Panc1 (cell line): ENCODE measurements at places on chromosomes 2 and 18. TPM values are rescaled to one million over a fixed set of nuclear protein-coding genes. Genes with fewer than 3 reads are reported as not detected.

GALR1 gene
- total RNA-seq, result not detected

GPR35 gene
- total RNA-seq, result 1.3 TPM

ARHGAP15 gene
- 0.41 TPM for total RNA-seq

DNA sequence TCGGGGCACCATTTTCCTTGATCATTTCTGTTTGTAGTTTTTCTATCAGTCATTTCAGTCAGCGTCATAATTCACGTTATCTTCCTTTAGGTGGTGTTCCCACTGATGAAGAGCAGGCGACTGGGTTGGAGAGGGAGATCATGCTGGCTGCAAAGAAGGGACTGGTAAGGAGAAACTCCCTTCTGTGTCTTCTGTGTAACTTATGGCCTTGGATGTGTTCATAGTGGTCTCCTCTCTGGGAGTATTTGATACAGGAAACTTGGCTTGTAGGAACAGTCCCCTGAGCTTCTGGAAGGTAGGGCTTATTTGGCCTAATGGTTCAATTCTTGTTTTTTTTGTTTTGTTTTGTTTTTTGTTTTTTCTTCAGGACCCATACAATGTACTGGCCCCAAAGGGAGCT lies 1.1 kb downstream of the COX5B start:
- DNase-seq, result no peak

MALL gene
- 159 TPM for total RNA-seq

- no peak for DNase-seq
Observed at GRCh38 chr2:50955081-50955480, 76.9 kb downstream of the NRXN1 start.

ABCG8 gene
- total RNA-seq, result 0.03 TPM

KCNS3 gene
- 1.7 TPM for total RNA-seq

ALPP gene
- 7.3 TPM for total RNA-seq

DNA sequence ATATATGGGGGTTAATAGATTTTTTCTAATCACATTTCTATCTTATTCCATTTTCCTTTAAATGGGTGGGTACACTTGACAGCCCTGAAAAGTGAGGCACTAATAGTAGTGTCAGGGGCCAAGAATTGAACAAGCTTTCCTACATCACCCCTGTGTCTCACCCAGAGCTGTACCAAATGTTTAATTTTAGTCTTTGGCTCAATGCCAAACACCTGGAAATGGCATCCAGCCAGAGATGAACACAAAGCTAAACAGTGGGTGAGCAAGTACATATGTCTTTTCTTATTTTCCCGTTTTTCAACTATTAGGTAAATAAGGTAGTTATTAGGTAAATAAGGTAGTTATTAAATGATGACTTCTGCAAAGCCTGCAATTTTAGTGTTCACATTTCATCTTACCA lies 276.3 kb upstream of the ERBB4 start:
- DNase-seq, result no peak

FRZB gene
- 0.08 TPM for total RNA-seq

KIF1A gene
- total RNA-seq, result 132 TPM

DNA sequence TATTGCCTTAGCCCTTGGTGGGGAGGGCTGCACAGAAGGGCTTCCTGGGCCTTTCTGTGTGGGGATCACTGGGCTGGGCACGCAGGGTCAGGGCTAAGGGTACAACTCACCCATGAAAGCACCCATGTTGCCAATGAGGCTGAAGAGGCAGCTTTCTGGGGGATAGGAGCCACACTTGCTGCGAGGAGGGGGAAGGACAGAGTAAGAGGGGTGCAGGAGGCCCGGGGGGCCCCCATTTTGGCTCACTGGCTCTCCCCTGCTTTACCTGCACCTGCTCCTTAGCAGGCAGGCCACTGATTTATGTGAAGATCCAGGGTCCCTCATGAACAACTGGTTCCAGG lies 2.3 kb downstream of the TMEM150A start:
- no peak for DNase-seq

GRCh38 chr2:159792599-159792998 lies 5.4 kb downstream of the CD302 start:
- no peak for DNase-seq

DNA sequence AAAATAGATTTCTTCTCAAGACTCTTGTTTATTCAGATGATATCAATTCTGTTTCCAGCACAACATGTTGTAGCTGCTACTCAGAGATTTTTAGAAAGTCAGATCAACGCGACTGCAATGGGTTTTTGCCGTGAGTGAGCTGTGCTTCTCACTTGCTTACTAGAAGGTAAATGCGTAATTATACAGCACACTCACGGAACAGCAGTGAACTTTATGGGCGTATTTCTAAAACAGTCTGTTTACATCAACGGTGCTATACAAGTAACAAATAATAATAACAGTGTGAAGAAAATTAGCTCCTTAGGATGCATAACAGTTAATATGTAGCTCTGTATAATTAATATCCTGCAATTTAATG lies 533.6 kb downstream of the RNF144A start:
- no peak for DNase-seq

KCNIP3 gene
- 17.5 TPM for total RNA-seq

KLHL30 gene
- total RNA-seq, result 0.26 TPM

DNA sequence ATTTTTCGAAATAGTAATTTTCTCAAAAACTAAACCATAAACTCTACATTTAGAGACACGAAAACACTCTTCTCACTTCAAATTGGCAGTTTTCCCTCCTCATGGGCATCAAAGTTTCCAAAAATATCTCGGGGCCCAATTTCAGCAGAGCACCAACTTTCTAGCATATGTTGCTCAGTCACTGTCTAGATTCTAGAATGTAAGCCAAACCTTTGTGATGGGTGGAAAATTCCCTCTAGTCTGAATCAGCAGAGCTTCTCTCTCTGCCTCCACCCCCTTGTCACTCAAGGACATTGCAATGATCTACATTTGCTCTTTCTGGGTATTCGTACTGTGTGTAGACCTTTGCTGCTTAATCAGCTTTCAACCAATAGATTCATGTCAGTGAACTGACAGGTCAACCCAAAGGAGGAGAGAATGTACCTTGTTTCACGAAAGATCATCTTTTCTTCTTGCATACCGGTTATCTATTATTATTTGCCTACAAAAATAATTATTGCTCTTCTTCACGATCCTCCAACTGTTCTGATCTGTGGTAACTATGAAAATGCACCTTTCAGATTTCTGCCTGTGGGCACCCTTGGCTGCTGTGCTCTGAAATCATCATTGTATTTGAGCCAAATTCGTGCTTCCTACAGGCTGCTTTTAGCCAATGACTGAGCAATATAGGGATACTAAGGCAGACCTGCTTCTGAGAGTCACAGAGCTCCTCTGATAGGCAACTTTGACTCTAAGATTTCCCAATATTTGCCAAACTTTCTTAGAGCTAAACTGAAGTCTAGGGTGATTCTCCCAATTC lies 38.7 kb upstream of the GLS start:
- no peak for DNase-seq

- DNase-seq, result no peak
Observed at GRCh38 chr2:208999911-209000310, 423.9 kb upstream of the MAP2 start.

PROKR1 gene
- not detected for total RNA-seq

DNA sequence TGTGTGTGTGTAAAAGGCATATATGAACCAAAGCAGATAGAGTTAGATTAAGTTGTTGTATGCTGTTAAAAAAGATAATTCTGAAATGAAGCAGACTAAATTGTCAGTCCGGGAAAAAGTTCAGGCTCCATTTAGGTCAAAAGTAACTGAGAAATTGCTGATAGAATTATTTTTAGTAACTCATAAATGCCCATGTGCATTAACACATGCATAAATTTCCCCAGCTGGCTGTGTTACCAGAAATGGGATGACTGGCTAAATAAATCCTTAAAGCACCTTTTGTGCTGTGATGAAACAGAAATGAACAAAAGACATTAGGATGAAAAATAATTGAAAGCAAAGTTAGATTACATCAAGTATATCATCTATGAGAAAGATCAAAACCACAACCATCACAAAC lies 111.3 kb downstream of the NYAP2 start:
- DNase-seq, result no peak

DNA sequence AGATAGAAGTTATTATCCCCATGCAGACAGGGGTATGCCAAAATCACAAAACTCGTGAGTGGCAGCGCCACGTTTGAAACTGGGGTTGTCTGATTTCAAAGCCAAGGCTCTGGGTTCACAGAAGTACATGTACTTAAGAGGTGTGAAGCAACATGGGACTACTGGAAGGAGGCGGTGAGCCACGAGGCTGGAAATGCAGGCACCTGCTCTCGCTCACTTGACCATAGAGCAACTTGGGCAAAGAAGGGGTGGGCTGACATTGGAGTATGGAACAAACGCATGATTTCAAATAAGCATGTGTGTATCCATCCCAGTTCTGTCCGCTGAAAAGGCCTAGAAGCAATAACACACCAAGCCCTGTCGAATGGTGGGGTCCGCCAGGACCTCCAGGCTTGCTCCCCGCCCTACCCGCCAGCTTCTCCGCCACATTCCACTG lies 593 bp upstream of the ACTR2 start:
- no peak for DNase-seq

MRPS5 gene
- total RNA-seq, result 95.8 TPM

RNF125 gene
- total RNA-seq, result 0.57 TPM

- no peak for DNase-seq
Observed at GRCh38 chr18:58527952-58528287, 101.0 kb downstream of the ALPK2 start.

TMEM37 gene
- 0.28 TPM for total RNA-seq

- no peak for DNase-seq
Observed at GRCh38 chr2:103008586-103008985, 246.8 kb downstream of the TMEM182 start.

SKA1 gene
- total RNA-seq, result 22.1 TPM

DNA sequence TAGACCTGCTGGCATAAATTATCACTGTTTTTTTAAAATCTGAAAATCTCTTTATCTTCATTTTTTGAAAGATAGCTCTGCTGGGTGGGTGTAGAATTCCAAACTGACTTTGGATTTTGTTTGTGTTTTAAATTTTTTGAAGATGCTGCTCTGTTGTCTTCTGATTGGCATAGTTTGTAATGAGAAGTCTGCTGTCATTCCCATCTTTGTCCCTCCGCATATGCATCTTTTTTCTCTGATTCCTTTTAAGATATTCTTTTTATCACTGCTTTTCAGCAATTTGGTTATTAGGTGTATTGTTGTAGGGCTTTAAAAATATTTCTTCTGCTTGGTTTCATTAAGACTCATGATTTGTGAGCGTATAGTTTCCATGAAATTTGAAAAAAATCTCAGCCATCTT lies 7.2 kb downstream of the SNED1 start:
- DNase-seq, result no peak

DNA sequence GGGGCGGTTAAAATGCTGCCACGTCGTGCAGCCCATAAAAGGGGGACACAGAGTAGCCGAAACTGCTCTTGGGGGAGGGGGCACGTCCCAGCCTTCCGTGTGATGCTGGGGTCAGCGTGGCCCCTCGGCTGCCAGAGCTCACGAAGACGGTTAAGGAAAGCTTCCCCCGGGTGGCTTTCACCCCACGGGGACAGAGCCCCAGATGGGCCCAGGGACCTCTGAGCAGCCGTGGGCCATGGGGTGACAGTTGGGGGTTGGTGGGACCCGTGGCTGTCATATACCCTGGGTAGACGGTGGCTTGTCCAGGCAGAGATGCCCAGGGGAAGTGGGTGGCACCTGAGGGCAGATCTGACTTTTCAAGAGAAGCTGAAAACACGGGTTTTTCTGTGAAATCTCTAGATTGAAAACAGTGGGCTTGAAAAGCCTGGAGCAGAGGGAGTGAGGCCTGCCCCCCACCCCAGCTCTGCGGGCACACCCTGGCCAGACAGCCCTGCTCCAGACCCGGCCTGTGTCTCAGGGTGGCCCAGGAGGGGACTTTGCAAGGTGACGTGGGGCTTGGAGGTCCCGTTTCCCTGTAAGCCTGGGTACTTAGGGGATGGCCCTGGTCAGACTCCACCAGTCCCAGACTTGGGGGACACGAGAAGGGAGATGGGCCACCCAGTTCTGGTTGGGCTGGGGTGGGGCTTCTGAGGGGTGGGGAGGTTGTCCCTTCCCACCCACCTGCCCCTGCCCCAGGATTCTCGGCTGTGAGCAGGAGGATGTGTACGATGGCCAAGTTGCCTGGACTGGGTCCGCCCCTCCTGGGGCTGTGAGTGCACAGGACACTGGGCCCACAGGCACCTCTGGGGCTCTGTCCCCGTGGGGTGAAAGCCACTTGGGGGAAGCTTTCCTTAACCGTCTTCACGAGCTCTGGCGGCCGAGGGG lies 652 bp downstream of the NEU4 start:
- no peak for DNase-seq

GRCh38 chr2:134508391-134508790 lies 210.4 kb downstream of the TMEM163 start:
- no peak for DNase-seq

PLEK gene
- 0.13 TPM for total RNA-seq

DNA sequence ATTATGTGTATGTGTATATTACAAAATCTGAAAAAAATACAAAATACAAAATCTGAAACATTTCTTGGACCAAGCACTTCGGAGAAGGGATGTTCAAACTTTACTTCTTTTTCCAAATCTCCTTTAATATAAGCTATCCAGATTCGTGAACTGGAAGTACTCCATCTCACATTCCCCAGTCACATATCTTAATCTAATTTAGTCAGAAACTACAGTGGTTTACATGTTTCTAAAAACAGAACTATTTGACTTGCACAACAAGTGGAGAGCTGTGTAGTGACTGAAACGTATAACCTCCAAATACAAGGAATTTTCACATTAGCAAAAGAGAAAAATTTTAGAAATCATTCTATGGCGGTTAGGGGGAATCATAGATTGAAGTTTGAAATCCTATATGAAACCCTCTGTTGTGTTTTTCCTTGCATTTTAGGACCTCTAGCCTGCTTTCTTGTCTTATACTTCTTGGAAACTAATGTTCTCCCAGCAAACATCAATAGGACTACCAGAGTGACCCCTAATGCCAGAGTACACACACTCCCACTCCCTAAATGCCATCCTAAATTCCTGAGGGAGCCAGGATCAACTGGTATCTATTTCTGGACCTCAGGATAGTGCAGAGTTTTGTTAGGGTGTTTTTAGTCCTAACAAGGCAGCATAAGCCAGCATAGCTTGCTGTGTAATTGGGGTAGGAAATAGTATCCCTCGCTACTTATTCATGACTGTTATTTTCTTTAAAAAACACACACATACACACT lies 30.2 kb upstream of the ROCK1 start:
- DNase-seq, result no peak

DNA sequence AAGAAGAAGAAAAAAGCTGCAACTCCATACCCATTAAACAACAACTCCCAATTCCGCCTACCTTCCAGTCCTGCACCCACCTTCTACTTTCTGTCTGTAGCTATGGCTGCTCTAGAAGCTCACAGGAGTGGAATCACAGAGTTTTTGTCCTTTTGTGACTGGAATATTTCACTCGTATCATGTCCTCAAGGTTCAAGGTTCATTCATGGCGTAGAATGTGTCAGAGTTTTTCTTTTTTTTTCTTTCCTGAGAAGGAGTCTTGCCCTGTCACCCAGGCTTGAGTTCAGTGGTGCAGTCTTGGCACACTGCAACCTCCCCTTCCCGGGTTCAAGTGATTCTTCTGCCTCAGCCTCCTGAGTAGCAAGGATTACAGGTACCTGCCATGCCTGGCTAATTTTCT lies 97.4 kb upstream of the ODC1 start:
- DNase-seq, result no peak

ATP5F1A gene
- total RNA-seq, result 298 TPM
